Osteoblast (primary cell): ENCODE measurements at places on chromosomes 16 and 17.

GRCh38 chr16:67528870-67529581, 397 bp downstream of the RIPOR1 start:
- peak overlapping the region; percentile 95 for H3K4me3 ChIP-seq
- DNase-seq: peak; percentile 96
- H3K36me3 ChIP-seq: peaks cover 4% of the 10 kb centered on the region
- no peaks in the 10 kb centered on the region for H3K27me3 ChIP-seq
- peaks cover 27% of the 10 kb centered on the region for H3K4me1 ChIP-seq
- H3K27ac ChIP-seq: peak overlapping the region; percentile 70

- no peak overlapping the region for H3K27ac ChIP-seq
- H3K4me1 ChIP-seq: peaks cover 2% of the 10 kb centered on the region
- H3K36me3 ChIP-seq: no peaks in the 10 kb centered on the region
- DNase-seq: no peak
- H3K27me3 ChIP-seq: no peaks in the 10 kb centered on the region
- no peak overlapping the region for H3K4me3 ChIP-seq
Measured at GRCh38 chr16:54453871-54454270, 167.3 kb upstream of the IRX3 start.

DNA sequence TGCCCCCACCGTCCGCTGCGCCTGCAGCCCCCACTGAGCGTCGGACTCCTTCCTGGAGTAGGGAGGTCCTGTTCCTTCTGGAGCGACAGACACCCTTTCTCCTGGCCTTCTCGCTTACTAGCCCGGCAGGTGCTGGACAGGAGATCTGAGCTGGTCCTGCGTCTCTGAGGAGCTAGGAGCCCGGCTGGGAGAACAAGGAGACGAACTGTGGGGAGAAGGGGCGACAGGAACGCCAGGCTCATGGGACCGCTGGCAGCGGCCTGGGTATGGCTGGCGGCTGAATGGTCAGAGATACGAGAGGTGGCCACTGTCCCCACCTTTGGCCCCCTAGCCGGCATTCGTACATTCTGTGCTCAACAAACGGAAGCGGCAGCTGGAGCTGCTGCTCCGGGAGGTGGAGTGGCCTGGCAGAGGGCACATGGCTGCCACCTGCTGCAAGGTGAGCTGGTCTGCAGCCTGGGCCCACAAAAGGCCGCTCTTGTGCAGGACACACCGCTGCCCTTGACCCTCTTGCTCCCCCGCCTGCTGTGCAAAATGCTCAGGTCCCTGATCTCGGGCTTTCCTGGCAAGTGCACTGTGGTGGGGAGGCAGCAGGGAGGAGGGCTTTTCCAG, 2066.7 kb downstream of the TP53TG3F start:
- no peak overlapping the region for H3K27ac ChIP-seq
- no peaks in the 10 kb centered on the region for H3K27me3 ChIP-seq

GRCh38 chr17:17179371-17179827, 26.7 kb downstream of the PLD6 start:
- DNase-seq: peak; percentile 18
- no peak overlapping the region for H3K27ac ChIP-seq
- H3K36me3 ChIP-seq: peaks cover 95% of the 10 kb centered on the region
- no peak overlapping the region for H3K4me3 ChIP-seq
- H3K4me1 ChIP-seq: no peaks in the 10 kb centered on the region

GRCh38 chr17:55965051-55965450, 188.2 kb upstream of the ANKFN1 start:
- H3K36me3 ChIP-seq: no peaks in the 10 kb centered on the region
- DNase-seq: no peak
- H3K27me3 ChIP-seq: no peaks in the 10 kb centered on the region
- H3K4me3 ChIP-seq: no peak overlapping the region
- no peak overlapping the region for H3K27ac ChIP-seq

DNA sequence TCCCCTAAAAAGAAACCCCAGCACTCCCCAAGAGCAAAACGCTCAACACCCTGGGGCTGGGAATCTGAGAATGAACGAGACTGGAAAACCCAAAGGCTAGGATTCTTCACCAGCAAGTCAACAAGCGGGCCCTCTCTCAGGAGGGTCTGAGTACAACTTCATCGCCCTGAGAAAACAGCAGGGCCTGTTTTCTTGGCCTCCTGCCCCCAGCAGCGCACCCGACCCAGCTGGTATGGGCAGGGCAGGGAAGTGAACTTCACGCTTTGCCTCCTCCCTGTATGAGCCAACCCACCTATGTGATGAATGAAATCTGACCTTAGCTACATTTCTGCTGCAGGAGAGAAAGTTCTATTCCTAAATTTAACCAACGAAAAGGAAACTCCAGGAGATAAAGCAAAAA, 11.1 kb downstream of the NUDT16L1 start:
- peaks cover 59% of the 10 kb centered on the region for H3K36me3 ChIP-seq
- no peaks in the 10 kb centered on the region for H3K27me3 ChIP-seq
- H3K4me1 ChIP-seq: no peaks in the 10 kb centered on the region
- DNase-seq: no peak
- H3K27ac ChIP-seq: no peak overlapping the region

GRCh38 chr16:51167170-51167895, 16.3 kb upstream of the SALL1 start:
- no peak for DNase-seq
- peaks cover 11% of the 10 kb centered on the region for H3K4me1 ChIP-seq
- no peaks in the 10 kb centered on the region for H3K27me3 ChIP-seq
- no peak overlapping the region for H3K4me3 ChIP-seq
- H3K27ac ChIP-seq: no peak overlapping the region

DNA sequence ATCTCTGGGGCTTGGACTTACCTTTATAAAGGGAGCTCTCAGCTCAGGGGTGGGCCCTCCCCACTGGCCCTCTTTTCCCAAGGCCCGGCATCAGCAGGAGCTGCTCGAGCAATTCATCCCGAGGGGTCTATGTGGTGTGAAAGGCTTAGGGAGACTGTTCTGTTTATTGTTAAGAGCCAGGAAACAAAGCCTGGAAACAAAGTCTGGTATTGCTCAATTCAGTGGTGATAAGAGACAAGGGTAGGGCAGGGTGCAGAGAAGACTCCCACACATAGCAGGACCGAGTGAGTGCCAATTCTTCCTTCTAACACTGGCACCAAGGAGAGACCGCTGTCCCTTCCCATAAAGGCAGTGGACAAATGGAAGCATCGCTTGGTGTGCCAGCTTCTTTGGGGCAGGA, 750.7 kb downstream of the KCNJ18 start:
- no peak for DNase-seq
- no peaks in the 10 kb centered on the region for H3K36me3 ChIP-seq
- no peaks in the 10 kb centered on the region for H3K27me3 ChIP-seq
- no peaks in the 10 kb centered on the region for H3K4me1 ChIP-seq
- H3K4me3 ChIP-seq: no peak overlapping the region

GRCh38 chr17:1241929-1242328, 28.3 kb upstream of the BHLHA9 start:
- no peak overlapping the region for H3K27ac ChIP-seq
- no peaks in the 10 kb centered on the region for H3K27me3 ChIP-seq
- DNase-seq: peak; percentile 49
- H3K4me3 ChIP-seq: no peak overlapping the region
- no peaks in the 10 kb centered on the region for H3K36me3 ChIP-seq
- no peaks in the 10 kb centered on the region for H3K4me1 ChIP-seq

DNA sequence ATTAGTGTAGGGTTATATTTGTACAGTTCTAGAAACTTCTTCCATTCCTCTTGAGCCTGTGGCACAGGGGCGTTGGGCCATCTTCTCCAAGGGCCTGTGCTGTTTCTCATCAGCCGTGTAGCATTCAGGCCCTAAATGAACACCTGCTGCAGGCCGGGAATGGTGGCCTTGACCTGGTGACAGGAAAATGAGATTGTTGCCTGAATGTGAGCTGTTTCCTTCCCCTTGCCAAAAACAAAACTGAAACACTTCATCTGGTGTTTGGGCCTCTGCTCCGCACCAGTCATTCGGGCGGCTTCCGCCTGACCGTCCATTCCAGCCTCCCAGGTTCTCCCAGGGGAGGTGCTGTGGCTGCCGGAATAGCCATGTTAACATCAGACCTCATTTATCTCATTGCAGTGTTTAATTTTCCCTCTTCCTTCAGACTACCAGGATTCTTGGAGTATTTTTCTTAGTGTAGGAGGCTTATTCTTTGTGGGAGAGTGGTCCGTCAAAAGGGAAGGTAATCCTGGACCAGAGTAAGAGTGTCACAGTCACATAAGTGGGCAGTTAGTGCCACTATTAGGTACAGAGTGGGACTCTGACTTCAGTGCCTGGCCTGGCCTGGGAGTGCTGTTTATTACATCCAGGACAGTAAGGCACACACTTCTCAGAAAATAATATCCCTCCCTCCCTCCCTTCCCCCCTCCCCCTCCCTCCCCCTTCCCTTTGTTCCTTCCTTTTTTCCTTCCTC, 61.9 kb downstream of the WWP2 start:
- no peak overlapping the region for H3K27ac ChIP-seq
- H3K4me3 ChIP-seq: no peak overlapping the region
- H3K36me3 ChIP-seq: no peaks in the 10 kb centered on the region
- no peaks in the 10 kb centered on the region for H3K27me3 ChIP-seq
- no peak for DNase-seq

GRCh38 chr16:600781-601180, 10.9 kb downstream of the RAB40C start:
- H3K4me1 ChIP-seq: no peaks in the 10 kb centered on the region
- H3K27ac ChIP-seq: no peak overlapping the region
- H3K27me3 ChIP-seq: no peaks in the 10 kb centered on the region
- H3K36me3 ChIP-seq: peaks cover 4% of the 10 kb centered on the region

DNA sequence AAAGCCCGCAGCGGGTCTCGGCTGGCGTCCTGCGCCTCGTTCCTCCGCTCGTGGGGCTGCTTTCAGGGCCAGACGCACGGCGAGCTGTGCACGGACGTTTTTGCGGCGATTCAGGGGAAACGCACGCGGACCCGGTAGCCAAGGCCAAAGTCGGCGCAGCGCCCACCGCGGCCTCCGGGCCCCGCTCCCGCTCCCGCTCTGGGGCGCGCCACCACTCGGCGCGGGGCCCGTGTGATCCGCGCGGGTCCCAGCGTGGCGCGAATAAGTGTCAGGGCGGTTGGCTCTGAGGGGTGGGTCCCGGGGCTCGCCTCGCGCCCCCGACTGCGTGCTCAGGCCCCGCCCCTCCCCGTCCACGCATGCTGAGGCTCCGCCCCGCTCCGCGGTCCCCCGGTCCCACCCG, 694 bp upstream of the TBCD start:
- no peaks in the 10 kb centered on the region for H3K27me3 ChIP-seq
- peak overlapping the region; percentile 71 for H3K4me3 ChIP-seq
- H3K4me1 ChIP-seq: peaks cover 7% of the 10 kb centered on the region
- no peak overlapping the region for H3K27ac ChIP-seq
- H3K36me3 ChIP-seq: peaks cover 2% of the 10 kb centered on the region

GRCh38 chr17:31674305-31674704, 184.7 kb downstream of the COPRS start:
- H3K4me1 ChIP-seq: peaks cover 31% of the 10 kb centered on the region
- H3K4me3 ChIP-seq: peak overlapping the region; percentile 43

GRCh38 chr17:2551493-2551892, 39.8 kb upstream of the METTL16 start:
- H3K36me3 ChIP-seq: no peaks in the 10 kb centered on the region
- H3K4me3 ChIP-seq: no peak overlapping the region
- no peak overlapping the region for H3K27ac ChIP-seq
- H3K4me1 ChIP-seq: no peaks in the 10 kb centered on the region
- H3K27me3 ChIP-seq: peaks cover 11% of the 10 kb centered on the region

DNA sequence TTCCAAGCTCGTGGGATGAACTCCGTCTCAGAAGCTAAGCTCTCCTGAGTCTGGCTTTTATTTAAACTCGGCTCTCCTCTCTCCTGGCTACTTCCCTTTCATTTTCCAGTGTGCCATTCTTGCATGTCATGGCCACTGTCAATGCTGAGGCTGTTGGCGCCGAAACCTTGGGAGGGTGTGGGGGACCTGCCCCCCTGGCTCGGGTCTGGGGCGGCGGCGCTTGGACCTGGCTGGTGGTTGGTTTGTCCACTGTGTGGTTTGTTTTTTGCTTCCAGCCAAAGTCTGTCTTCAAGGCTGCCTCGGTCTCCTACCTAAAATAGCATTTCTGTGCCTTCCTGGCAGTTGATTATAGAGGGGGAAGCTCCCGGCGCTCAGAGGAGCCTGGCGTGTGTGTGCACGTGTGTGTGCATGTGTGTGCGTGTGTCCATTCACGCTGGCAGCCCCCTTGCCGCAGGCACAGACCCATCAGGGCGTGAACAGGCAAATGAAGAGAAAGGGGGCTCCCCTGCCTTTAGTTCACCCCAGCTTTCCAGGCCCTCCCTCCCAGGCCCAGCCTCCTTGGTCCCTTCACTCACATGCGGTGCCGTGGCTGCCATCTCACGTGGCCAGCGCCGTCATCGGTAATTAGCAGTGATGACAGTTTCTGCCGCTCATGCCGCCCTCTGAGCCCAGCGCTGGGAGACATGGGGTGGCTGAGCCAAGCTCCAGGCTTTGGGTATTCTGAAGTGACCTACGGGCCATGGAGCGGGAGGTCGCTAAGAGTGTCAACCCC, 179.9 kb downstream of the SEC14L1 start:
- peaks cover 3% of the 10 kb centered on the region for H3K36me3 ChIP-seq
- H3K27me3 ChIP-seq: no peaks in the 10 kb centered on the region
- DNase-seq: peak; percentile 76
- peak overlapping the region; percentile 99 for H3K27ac ChIP-seq
- H3K4me1 ChIP-seq: peaks cover 62% of the 10 kb centered on the region

DNA sequence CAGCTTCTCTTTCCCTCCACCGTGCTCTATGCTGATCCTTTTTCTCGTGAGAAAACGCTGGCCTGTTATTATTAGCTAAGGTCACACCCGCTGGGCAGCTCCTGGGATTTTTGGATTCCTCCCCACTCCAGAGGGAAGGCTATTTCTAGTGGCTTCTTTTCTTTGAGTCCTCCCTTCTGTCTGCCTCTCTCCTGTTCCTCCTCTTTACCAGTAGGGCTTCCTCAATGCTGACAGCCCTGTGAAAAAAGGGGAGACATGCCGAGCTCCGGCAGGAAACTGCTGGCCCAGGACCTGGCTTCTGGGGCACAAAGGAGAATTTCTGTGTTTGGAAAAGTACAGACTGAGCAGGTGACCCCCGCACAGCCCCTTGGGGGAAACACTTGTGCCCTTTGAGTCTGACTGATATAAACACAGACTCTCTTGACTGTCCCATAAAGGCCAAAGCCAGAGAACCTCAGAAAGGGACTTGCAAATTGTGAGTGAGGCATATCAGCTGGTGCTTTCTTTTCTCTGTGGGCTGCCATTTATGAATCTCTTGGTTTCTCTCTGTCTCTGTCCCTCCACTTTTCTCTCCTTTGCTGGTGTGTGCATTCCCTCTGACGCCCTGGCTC, 14.0 kb upstream of the RNF135 start:
- H3K27me3 ChIP-seq: no peaks in the 10 kb centered on the region
- no peak overlapping the region for H3K27ac ChIP-seq
- H3K4me1 ChIP-seq: peaks cover 14% of the 10 kb centered on the region
- no peaks in the 10 kb centered on the region for H3K36me3 ChIP-seq
